ENCODE measurements at places on chromosomes 11 and 22. TPM values are rescaled to one million over a fixed set of nuclear protein-coding genes. Genes with fewer than 3 reads are reported as not detected.

DNA sequence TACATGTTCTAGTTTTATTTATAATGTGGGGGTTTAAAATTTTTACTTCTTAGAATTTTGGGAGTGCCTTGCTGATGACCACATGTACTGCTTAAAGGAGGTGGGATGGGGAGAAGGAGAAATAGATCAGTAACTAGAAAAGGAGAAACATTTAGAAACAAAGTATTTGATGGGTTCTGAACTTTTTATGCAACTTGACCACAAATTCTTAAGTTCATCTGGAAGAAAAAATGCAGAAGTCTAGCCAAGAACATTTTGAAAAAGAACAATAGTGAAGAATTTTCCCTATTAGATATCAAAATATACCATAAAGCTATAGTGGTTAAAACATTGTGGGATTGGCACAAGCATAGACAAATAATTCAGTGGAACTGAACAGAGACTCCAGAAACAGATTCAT is 73.3 kb upstream of the AMPD3 start:
- no peak for DNase-seq

GRCh38 chr11:11813288-11813962 is 28.3 kb upstream of the USP47 start:
- no peak for DNase-seq

DNA sequence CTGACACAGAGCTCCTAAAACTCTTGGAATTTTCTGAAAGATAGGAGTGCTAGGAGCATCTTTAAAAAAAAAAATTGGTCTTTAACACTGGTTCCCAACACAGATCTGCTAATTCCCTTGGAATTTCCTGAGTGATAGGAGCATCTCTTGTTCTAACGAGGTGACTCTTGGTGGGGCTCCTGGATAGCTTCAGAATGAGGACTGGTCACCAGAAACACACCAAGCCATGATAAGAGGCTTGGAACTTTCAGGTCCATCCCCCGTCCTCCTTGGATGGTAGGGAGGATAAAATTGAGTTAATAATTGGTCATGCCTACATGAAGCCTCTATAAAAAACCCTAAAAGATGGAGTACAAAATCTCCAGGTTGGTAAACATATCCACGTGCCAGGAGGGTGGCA is 64.5 kb upstream of the LDLRAD3 start:
- no peak for DNase-seq

DNA sequence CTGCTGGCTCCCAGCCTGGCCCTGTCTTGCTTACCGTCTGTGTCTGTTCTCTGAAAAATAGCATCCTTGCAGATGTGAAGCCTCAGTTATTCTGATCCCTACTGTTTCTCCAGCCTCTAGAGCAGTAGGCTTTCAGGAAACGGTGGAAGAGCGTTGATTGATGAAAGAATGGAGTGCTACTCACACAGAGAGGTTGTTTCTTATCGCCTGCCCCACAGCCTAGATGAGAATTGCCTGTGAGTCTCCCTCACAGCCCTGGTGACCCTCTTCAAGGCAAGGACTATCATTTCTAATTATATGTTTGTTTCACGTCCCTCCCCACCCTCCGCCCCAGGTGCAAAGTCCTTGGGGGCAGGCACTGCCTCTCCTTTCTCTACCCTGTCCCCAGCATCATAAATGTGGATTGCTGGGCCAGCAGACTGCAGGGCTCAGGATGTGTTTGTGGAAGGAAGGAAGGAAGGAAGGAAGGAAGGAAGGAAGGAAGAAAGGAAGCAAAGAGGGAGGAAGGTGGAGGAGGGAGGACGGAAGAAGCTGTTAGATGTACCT is 575.3 kb upstream of the B3GAT1 start:
- DNase-seq = no peak

GRCh38 chr11:109308551-109308950 is 113.4 kb upstream of the C11orf87 start:
- DNase-seq = no peak

PC gene
- 4.0 TPM for polyA plus RNA-seq

P2RY2 gene
- polyA plus RNA-seq = not detected

- no peak for DNase-seq
Observed at GRCh38 chr22:42064629-42065028, 6.0 kb downstream of the NAGA start.

DNA sequence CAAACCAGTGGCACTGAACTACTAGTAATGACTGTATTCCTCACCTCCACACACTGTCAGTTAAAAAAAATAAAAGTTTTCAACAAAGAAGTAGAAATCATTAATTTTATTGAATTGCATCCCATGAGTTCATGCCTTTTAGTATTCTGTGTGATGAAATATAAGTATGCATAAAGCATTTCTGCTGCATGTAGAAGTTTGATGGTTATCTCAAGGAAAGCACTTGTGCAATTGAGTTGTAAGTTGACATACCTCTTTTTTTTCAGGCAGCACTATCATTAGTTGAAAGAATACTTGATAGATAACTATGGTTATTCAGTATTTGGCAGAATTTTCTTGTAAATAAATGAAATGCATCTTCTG is 104.4 kb downstream of the STIM1 start:
- DNase-seq = no peak

APOBEC3C gene
- polyA plus RNA-seq = 297 TPM

GRCh38 chr11:15884141-15884540 is 472.2 kb downstream of the SOX6 start:
- DNase-seq = no peak

GRCh38 chr11:1736447-1736992 is 13.9 kb downstream of the IFITM10 start:
- DNase-seq = no peak

ANO9 gene
- polyA plus RNA-seq = 4.5 TPM

DNA sequence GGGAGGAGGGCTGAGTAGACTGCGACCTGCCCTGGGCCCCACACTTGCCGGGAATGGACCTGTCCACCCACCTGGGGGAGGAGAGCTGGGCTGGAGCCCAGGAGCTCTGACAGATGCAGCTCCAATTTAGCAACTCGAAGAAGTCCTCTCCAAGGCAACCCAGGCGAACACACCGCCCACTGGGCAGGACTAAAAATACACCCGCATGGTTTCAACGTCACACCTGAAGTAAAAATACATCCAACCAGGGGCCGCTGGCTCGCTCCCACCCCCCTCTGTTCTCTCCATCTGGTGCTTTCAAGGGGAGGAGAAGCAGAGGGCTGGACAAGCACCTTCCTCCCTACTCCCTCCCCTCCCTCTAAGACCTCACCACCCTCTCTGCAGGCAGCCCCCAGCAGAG is 119.9 kb downstream of the FEZ1 start:
- DNase-seq = no peak

GRCh38 chr11:44733877-44734276 is 7.1 kb downstream of the TSPAN18 start:
- DNase-seq = no peak

DNA sequence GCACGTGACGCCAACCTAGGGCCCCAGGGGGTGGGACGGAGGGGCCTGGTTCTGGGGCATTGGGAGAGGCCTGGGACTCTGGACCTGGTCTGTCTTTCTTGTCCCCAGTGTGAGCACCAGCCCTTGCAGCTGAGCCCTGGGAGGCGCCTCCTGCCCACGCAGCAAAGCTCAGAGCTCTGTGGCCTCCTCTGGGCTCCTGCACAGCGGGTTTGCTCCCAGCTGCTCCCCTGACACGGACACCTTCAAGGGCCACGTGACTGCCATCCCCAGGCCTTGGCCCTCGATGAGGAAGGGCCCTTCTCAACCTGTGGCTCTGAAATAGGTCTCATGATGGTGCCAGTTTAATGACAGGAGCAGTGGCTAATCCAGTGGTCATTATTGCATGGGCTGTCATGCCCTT is 31.5 kb upstream of the CCDC188 start:
- DNase-seq = no peak

DNA sequence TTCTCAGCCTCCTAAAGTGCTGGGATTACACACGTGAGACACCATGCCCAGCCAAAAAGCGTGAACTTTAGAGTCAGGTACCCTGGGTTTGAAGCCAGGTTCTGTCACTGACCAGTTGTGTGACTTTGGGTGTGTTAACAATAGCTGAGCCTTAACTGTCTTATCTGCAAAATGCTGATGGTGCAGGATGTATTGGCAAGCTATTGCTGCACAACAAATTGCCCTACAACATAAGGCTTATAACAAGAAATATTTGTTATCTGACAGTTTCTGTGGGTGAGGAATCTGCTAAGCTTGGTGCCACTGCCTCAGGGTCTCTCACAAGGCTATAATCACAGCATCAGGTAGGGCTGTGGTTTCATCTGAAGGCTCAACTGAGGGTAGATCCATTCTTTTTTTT is 21.9 kb downstream of the SYNGR1 start:
- DNase-seq = no peak

- no peak for DNase-seq
Observed at GRCh38 chr22:48754611-48755058, 1073.0 kb downstream of the BRD1 start.

DNA sequence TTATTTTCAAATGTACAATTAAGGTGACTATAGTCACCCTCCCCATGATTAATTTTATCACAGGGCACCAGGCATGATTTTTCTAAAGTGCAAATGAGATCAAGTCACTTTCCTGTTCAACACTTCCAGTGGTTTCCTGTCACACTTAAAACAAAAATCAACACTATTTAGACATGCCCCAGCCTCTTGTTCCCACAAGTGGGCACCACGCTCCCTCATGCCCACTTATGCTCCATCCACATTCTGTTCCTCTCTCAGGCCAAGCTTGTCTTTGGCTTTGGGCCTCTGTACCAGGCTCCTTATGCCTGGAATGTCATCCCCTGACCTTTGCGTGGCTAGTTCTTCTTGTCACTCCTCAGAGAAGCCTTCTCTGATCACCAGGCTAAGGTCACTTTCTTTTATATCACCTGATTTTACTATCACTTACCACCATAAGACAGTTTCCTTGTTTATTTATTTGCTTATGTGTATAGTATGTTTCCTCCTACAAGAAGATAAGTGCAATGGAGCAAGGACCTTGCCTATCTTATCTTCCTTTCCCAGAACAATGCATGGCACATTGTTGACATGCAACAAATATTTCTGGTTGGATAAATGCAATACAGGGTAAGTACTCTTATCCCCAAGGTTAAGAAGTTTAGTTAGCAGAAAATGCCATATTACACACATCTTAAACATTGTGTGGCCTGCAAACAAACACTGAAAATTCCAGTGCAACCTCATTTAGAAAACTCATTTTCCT is 50.9 kb upstream of the PANX1 start:
- DNase-seq = no peak

DNA sequence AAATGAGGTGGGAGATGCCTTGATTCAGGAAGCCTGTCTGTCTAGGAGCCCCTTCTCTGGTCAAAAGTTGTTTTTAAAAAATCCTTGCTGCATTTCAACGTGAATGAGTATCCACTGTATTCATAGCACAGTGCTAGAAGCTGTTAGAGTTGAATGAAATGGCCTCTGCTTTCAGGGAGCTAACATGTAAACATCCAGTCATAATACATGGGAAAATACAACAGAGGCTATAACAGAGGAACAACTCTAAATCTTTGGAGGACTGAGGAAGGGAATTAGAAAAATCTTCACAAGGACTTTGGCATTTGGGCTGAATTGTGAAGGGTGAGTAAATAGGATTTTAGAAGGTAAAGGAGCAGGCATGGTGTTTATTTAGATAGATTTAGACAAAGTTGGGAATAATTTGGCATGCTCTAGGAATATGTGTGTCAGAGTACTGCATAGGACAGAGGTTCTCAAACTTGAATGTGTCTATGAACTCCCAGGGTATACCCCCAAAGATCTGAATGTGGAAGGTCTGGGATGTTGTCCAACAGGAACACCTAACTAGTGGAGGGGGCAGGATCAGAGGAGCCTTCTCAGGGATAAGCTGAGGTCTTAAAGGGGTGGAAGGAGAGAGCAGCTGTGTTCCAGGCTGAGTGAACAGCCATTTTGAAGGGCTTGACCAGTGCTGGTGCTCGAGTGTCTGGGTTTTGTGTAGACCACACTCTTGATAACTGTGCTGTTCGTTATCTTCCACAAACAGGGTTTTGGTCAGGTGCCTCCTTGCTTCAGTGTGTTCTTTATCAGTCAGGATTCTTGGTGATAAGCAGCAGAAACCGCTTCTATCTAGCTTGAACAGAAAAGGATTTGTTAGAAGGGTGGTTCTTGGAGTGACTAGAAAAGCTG is 12.7 kb downstream of the SREBF2 start:
- no peak for DNase-seq

GRCh38 chr11:120168960-120169681 is 31.2 kb upstream of the TRIM29 start:
- peak; percentile 19 for DNase-seq

- no peak for DNase-seq
Observed at GRCh38 chr11:45654231-45655011, 11.0 kb downstream of the CHST1 start.

DNA sequence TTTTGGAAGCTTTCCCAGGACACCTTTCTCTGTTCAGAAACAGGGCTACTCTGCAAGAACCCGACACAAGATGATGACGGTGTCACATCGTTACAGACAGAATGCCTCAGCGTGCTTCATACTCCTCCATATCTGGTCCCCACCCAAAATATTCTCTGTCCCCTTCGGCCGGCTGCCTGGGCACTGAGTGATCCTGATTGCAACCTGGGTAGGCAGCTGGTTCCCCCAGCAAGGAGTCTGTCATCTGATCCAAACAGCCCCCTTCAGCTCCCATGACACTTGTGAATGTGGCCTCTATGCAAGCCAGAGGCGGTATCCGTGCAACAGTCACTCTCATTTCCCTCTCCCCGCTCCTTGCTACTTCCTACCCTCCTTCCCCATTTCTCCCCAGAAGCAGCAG is 431.7 kb upstream of the B3GAT1 start:
- DNase-seq = no peak

CSF2RB gene
- 7.6 TPM for polyA plus RNA-seq

INS gene
- polyA plus RNA-seq = not detected

DNA sequence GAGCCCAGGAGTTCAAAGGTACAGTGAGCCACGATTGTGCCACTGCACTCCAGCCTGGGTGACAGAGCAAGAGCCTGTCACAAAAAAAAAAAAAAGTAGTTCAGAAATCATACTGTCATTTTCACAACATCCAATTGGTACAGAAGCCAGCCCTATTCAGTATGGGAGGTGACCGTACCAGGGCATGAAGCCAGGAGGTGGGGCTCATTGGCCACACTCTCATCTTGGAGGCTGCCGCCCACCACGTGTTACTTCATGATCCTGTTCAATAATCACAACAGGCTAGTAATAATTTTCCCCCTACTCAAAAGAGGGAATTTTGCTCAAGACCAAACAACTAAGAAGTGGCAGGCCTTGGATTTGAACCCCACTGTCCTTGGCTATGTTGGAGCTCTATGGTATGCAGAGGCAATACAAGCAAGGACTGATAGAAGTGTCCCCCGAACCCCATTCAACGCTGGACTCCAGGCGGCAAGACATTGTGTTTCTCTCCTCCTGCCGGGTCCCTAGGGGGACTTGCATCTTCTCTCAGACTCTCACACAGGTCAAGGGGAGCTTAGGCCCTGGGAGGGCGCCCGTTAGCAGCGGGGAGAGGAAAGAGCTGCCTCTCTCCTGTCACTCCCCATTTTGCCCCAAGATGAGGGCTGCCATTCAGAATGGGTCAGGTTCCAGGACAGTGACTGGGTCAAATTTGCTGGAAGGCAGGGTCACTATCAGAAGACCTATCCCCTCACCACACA is 40.2 kb upstream of the EMID1 start:
- DNase-seq = no peak

IGSF9B gene
- polyA plus RNA-seq = not detected
